ENCODE measurements at places on chromosomes 12 and 14. TPM values are rescaled to one million over a fixed set of nuclear protein-coding genes. Genes with fewer than 3 reads are reported as not detected.

- peak; percentile 90 for DNase-seq
- no peak overlapping the region for H3K27ac ChIP-seq
- no peaks in the 10 kb centered on the region for H3K36me3 ChIP-seq
- no peak overlapping the region for H3K4me3 ChIP-seq
- H3K4me1 ChIP-seq, result no peaks in the 10 kb centered on the region
Measured at GRCh38 chr14:102824832-102825231, 47.6 kb downstream of the TRAF3 start.

GDF3 gene
- not detected for total RNA-seq

DNA sequence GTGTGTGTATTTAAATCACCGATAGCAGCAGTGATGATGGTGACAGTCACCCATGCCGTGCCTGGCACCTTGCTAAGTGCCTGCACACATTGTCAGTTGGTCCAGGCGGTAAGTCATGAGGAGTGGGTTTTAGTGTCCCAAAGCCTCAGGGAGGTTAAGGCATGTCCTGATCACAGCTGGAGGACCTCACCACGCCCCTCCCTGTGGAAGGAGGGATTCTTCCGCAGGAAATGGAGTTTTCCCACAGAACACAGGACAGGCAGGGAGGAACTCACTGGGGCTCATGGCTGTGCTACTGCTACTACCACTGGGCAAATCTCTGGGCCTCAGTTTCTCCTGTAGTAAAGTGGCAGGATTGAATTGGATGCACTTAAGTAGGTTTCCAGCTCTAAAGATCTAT lies 142.3 kb downstream of the CACNA1C start:
- DNase-seq, result no peak
- H3K4me3 ChIP-seq, result no peak overlapping the region
- no peak overlapping the region for H3K27ac ChIP-seq
- H3K4me1 ChIP-seq, result no peaks in the 10 kb centered on the region

GRCh38 chr14:100807979-100808734 lies 17.8 kb upstream of the MEG3 start:
- no peak overlapping the region for H3K27ac ChIP-seq
- no peak overlapping the region for H3K4me3 ChIP-seq
- H3K27me3 ChIP-seq, result no peaks in the 10 kb centered on the region
- no peaks in the 10 kb centered on the region for H3K36me3 ChIP-seq
- DNase-seq, result no peak

GRCh38 chr14:68389943-68390342 lies 402.9 kb downstream of the ZFP36L1 start:
- no peak overlapping the region for H3K27ac ChIP-seq
- no peak overlapping the region for H3K4me3 ChIP-seq
- H3K4me1 ChIP-seq, result peaks cover 29% of the 10 kb centered on the region
- no peak for DNase-seq

LAG3 gene
- total RNA-seq, result 1.5 TPM

DNA sequence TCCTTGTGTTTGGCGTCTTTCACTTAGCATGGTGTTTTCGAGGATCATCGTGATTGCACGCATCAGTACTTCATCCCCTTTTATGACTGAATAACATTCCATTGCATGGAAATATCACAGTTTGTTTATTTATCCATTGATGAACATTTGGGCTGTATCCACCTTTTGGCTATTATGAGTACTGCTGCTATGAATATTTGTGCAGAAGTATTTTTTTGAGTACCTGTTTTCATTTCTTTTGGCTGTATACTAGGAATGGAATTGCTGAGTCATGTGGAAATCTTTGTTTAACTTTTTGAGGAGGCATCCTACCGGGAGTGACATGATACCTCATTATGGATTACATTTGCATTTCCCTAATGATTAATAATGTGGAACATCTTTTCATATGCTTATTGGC lies 66.4 kb downstream of the WNK1 start:
- no peak overlapping the region for H3K4me3 ChIP-seq
- no peaks in the 10 kb centered on the region for H3K27me3 ChIP-seq
- no peak overlapping the region for H3K27ac ChIP-seq
- H3K4me1 ChIP-seq, result peaks cover 4% of the 10 kb centered on the region
- H3K36me3 ChIP-seq, result no peaks in the 10 kb centered on the region
- no peak for DNase-seq

TTC9 gene
- total RNA-seq, result 0.20 TPM

DNA sequence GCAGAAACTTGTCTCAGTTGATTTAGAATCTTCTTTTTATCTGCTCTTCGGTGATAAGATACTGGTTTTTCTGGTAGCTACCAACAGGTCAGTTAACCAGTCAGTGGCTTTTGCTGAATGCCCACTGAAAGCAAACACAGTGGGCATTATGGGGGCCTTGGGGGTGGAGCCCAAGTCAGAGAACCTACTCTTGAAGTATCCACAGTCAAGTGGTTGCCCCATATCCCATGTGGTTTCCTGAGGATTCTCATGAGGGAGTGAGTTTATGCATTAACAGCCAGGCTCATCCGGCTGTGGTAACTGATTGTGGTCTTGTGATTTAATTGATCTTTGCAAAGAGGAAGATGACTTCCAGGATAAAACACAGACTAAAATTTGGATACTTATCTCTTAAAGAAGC lies 83.7 kb downstream of the ST8SIA1 start:
- H3K27me3 ChIP-seq, result no peaks in the 10 kb centered on the region
- DNase-seq, result no peak

- peaks cover 10% of the 10 kb centered on the region for H3K27me3 ChIP-seq
- no peak overlapping the region for H3K4me3 ChIP-seq
- H3K36me3 ChIP-seq, result no peaks in the 10 kb centered on the region
- H3K4me1 ChIP-seq, result no peaks in the 10 kb centered on the region
- no peak for DNase-seq
Measured at GRCh38 chr12:114501474-114501807, 95.5 kb upstream of the TBX5 start.

- H3K36me3 ChIP-seq, result no peaks in the 10 kb centered on the region
- DNase-seq, result no peak
- no peaks in the 10 kb centered on the region for H3K27me3 ChIP-seq
- no peak overlapping the region for H3K27ac ChIP-seq
- H3K4me1 ChIP-seq, result peaks cover 7% of the 10 kb centered on the region
Measured at GRCh38 chr14:91754185-91754584, 22.3 kb upstream of the CATSPERB start.

- no peak overlapping the region for H3K27ac ChIP-seq
- no peaks in the 10 kb centered on the region for H3K4me1 ChIP-seq
- no peak for DNase-seq
- H3K4me3 ChIP-seq, result no peak overlapping the region
- H3K36me3 ChIP-seq, result no peaks in the 10 kb centered on the region
- H3K27me3 ChIP-seq, result no peaks in the 10 kb centered on the region
Measured at GRCh38 chr12:117328556-117329100, 32.8 kb downstream of the NOS1 start.

GRCh38 chr12:119072440-119072839 lies 91.1 kb downstream of the SRRM4 start:
- H3K27me3 ChIP-seq, result no peaks in the 10 kb centered on the region
- no peak overlapping the region for H3K27ac ChIP-seq
- H3K4me3 ChIP-seq, result no peak overlapping the region
- H3K4me1 ChIP-seq, result no peaks in the 10 kb centered on the region

GRCh38 chr14:77375973-77376770 lies 722 bp downstream of the TMED8 start:
- no peaks in the 10 kb centered on the region for H3K36me3 ChIP-seq
- DNase-seq, result peak; percentile 36
- H3K27me3 ChIP-seq, result no peaks in the 10 kb centered on the region
- H3K4me3 ChIP-seq, result peak overlapping the region; percentile 94
- H3K27ac ChIP-seq, result peak overlapping the region; percentile 71
- peaks cover 7% of the 10 kb centered on the region for H3K4me1 ChIP-seq

TRHDE gene
- 4.3 TPM for total RNA-seq

GRCh38 chr12:47221256-47222023 lies 141.7 kb upstream of the AMIGO2 start:
- no peak overlapping the region for H3K4me3 ChIP-seq
- H3K36me3 ChIP-seq, result no peaks in the 10 kb centered on the region
- no peak for DNase-seq
- no peaks in the 10 kb centered on the region for H3K4me1 ChIP-seq

ABCD2 gene
- total RNA-seq, result 0.05 TPM

GRCh38 chr12:50606675-50607375 lies 102.0 kb downstream of the DIP2B start:
- no peaks in the 10 kb centered on the region for H3K36me3 ChIP-seq
- no peak for DNase-seq
- H3K27me3 ChIP-seq, result no peaks in the 10 kb centered on the region
- H3K4me1 ChIP-seq, result peaks cover 32% of the 10 kb centered on the region
- no peak overlapping the region for H3K4me3 ChIP-seq
- H3K27ac ChIP-seq, result peak overlapping the region; percentile 39

MYF5 gene
- total RNA-seq, result not detected

Data from right lobe of liver (tissue), 6 donors.